ENCODE measurements at places on chromosomes 5 and 9.

DNA sequence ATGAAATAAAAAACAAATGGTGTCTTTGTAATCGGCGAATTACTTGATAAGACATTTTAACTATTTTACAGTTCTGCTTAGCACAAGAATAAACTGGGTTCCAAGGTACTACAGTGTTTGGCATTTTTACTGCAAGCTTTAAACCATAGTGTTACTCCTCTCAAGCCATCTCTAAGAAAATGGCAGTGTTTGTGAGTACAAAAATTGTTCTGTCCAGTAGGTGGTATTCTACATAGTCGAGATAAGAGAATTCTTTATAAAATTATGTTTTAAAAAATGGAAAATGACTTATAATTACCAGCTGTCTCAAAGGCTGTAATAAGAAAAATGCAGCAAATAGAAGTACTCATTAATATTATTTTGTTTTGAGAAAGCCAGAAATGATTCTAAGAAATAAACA is 3.2 kb downstream of the SMIM15 start:
- DNase-seq: no peak

DNA sequence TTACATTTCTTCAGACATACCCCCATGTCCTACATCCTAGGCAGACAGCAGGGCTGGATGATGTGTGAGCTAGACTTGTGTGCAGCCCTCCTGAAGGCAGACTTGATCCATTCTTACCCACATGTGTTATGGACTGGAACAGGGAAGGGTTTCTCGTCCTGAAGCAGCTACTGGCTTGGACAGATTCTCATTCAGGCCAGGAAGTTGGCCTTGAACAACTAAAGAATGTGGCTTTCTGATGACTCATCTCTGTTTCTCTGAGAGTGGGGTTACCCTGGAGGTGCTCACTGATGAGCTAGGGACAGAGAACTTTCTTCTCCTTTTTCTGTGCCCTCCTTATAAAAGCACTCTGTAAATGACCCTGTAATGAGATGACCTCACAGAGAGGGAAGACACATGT is 246.5 kb downstream of the PCSK5 start:
- no peak for DNase-seq

- DNase-seq: no peak
Measured at GRCh38 chr9:78351816-78352215, 54.9 kb downstream of the PSAT1 start.

DNA sequence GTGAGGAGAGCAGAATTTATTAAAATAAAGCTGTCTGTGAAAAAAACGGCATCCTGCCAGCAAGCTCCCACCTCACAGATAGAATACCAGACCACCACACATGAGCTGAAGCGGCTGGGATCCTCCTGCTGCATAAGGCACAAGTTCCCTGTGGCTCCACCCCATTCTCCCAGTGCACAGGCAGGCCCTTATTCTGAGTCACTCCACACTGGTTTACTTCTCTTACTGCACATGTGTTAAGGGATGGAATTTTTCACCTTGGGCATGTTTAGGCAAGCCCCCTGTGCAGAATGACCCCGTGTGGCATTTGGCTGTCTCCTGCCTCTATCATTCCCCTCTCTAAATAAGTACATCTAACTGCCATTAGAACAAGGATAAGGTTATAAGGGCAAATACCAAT is 115.0 kb upstream of the ELAVL2 start:
- DNase-seq: no peak

- DNase-seq: no peak
Measured at GRCh38 chr5:1282131-1282992, 12.5 kb downstream of the TERT start.

DNA sequence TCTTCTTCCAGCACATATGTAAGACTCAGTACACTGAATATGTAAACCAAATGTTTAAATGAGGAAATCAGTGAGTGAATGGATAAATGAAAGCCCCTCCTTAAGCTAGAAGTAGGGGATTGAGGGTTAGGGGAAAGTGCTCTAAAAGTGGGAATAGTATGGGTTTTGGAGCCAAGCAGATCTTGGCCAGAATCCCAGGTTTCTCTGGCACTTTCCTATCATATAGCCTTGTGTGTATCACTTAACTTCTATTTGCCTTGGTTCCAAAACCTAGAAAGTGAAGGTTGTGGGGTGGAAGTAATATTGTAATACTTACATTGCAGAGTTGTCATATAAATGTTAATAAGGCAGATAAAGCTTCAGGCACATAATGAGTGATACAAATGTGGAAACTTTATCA is 45.0 kb upstream of the SV2C start:
- DNase-seq: no peak

DNA sequence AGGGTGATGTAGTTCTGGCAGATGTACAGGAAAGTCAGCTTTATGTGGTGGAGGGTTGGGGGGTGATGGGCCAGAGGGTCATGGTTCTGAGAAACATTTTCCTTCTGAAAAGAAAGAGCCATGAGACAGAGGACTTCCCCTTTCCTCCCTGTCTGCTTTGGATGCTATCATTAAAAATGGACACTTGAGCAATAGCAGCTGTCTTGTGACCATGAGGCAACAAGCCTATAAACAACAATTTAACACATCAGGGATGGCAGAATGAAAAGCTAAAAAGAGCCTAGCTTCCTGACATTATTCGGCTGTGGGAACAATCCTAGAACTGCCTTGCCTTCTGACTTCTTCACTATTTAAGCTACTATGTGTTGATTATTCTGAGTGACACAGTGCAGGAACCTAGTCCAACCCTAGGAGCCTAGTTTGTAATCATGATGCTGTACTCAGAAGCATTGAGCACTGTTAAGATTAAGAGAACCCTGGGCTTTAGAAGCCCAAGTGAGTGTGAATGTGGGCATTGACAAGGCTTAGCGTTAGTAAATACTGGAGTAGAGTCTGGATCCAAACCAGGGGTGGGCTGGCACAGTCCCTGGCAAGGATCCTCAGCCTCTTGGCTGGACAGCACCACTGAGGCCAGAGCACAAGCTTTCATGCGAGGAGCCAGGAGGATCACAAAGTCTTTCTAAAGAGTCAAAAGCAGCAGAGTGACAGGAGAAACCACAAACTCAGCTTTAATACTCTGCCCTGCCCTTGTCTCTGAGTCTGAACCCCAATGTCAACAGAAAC is 178.5 kb upstream of the EGFLAM start:
- DNase-seq: no peak

DNA sequence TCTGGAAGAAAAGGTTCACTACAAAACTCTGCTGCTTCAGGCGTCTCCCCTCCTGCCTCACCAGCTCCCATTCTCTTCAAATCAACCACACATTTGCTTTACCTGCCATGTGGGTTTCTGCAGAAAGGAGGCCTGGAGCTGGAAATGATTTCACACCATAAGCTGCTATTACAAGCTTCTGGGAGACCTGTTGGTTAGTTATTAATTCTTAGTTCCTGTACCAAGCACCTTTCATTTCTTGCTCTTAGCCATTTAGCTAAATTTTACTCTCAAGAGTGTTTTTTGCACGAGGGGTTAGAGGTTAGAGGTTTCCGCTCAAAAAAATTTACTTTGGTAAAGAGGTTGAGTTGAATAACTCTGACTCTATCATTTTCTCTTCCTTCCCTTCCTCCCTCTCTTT is 70.3 kb downstream of the MAP1B start:
- no peak for DNase-seq

DNA sequence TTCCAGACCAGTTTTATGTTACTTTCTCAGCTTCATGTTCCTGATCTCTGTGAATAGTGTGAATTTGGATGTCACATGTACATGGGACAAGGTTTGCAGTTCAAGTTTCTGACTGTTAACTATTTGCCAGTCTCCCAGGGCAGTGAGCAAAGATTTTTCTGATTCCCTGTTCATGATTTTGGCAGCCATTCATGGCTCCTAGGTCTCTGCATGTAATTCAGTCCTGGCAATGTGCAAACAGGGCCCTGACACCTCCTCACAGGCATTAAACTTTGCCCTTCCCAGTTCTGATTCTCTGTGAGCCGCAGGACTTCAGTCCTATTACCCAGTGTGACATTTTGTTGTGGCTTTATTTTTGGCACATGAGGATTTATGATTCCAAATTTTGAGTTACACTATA is 349.7 kb downstream of the ARRDC3 start:
- no peak for DNase-seq

DNA sequence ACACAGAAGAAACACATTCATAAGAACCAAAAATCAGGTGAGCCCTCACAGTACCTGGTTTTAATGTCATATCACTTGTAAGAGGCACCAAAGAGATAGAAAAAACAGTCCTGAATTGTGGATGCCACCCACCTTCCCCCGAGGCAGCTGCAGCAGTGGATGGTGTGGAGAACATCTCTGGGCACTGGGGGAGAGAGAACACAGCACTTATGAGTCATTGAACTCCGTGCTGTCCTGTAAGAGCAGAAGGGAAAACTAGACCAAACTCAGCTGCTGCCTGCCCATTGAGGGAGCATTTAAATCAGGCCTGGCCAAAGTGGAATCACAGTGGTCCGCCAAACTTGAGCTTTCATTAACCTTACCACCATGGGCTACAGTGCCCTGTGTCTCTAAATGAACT is 296.2 kb downstream of the SPATA31D1 start:
- DNase-seq: no peak

GRCh38 chr9:71985297-71985911 is 74.0 kb downstream of the C9orf85 start:
- no peak for DNase-seq

DNA sequence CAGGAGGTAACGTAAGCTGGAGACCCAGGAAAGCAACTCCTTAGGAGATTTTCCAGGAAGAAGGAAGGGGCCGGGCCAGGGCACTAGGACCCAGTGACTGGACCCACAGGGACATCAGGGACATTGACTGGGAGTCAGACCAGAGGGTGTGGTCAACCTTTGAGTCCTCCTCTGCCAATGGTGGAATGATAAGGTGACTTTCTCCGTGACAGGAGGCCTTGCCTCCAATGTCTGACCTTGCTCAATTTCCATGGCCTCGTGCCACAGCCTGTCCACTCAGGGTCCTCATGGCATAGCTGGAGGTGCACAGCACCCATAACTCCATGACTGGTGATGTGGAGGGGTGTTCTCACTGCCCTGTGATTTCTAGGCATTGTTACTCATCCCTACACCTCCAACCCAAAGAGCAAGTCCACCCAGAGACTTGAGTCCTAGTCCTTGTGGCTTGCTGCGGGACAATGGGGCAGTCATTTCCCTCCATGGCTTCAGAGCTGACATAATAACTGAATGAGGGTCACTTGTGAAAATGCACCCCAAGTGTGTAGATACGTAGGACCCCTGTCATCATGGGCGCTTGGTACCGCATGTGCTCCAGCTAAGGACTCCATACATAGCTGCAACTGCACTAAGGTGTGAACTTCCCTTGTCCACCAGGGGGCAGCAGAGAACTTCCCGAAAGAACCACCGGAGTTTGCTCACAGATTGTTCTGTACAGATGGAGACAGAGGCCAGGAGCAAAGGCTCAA is 4.1 kb upstream of the AMBP start:
- peak; percentile 20 for DNase-seq
